Mesendoderm (in vitro differentiated cells): ENCODE measurements at places on chromosomes 1 and 21.

- H3K36me3 ChIP-seq = no peaks in the 10 kb centered on the region
- H3K27ac ChIP-seq = no peak overlapping the region
- no peak for DNase-seq
- H3K27me3 ChIP-seq = no peaks in the 10 kb centered on the region
- no peak overlapping the region for H3K4me3 ChIP-seq
Observed at GRCh38 chr21:42063191-42063570, 7.9 kb upstream of the UMODL1 start.

GRCh38 chr1:232969799-232970198, 19.4 kb downstream of the NTPCR start:
- H3K36me3 ChIP-seq = peaks cover 4% of the 10 kb centered on the region
- H3K4me1 ChIP-seq = no peaks in the 10 kb centered on the region
- DNase-seq = no peak

DNA sequence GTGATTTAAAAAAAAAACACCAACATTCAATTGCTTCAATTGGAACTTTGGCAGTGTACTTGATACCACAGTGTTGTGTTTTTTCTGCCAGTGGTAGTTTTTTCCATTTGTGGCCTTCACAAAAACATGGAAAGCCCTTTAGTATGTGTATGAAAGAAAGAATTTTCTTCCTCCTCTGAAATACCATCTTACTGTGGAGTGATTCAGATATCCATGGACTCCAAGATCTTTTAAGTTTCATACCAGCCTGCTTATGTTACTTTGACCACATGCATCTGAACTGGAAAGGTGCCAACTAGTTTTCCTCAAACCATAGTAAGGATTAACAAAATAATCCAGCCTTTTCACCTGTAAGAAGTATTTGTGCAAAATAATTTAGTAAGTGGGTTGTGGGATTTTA, 3.4 kb downstream of the PPP2R5A start:
- no peak for DNase-seq
- H3K36me3 ChIP-seq = no peaks in the 10 kb centered on the region
- peaks cover 4% of the 10 kb centered on the region for H3K4me1 ChIP-seq
- no peak overlapping the region for H3K4me3 ChIP-seq
- H3K27ac ChIP-seq = no peak overlapping the region

DNA sequence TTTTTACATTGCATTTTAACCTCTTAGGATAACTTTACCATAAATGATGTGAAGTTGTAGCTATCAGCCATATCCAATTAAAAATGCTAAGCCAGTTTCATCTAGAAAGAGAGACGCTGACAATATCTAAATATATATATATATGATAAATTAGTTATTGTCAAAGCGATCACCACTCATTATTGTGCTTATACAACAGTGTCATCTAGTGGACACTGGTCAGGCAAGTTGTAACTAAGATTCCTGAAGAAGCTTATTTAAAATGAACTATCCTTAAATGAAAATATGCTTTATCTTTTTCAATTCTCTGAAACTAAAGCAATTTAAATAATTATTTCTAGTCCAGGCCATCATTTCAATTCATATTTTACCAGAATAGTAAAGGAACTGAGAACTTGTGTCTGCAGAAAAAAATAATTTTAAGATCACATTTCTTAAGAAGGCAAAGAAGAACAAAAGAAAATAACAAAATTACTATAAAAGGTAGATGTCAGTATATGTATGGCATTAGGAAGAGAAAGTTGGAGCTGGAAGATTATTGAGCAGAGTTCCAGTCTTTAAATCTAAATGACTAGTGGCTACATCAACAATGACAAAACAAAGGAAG, 193.3 kb upstream of the SNX7 start:
- no peak overlapping the region for H3K27ac ChIP-seq
- H3K4me3 ChIP-seq = no peak overlapping the region
- no peaks in the 10 kb centered on the region for H3K36me3 ChIP-seq
- H3K27me3 ChIP-seq = no peaks in the 10 kb centered on the region
